ENCODE measurements at places on chromosomes 1 and 21.

- DNase-seq, result no peak
Measured at GRCh38 chr1:210476730-210477129, 148.0 kb downstream of the HHAT start.

DNA sequence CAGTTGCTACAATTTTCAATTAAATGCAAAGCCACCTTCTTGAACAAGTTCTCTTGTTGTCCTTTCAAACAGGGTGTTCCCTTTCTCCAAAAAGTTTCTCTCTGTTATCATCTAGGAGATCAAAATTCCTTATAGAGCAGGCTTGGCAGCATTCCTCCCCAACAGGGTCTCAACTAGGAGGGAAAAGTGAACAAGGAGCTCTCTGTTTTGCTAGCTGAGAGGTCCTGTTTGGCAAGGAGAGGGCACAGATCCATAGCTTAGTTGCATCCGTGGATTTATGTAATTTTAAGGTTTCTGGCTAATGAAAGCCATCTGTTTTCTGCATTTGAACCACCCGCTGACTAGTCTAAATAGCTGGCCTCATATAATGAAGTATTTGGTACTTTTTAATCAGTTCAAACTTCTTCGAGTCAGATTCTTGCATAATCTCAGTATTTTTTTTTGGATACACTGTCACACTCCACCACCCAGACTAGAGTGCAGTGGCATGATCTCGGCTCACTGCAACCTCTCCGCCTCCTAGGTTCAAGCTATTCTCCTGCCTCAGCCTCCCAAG is 54.0 kb downstream of the APP start:
- DNase-seq, result no peak

DNA sequence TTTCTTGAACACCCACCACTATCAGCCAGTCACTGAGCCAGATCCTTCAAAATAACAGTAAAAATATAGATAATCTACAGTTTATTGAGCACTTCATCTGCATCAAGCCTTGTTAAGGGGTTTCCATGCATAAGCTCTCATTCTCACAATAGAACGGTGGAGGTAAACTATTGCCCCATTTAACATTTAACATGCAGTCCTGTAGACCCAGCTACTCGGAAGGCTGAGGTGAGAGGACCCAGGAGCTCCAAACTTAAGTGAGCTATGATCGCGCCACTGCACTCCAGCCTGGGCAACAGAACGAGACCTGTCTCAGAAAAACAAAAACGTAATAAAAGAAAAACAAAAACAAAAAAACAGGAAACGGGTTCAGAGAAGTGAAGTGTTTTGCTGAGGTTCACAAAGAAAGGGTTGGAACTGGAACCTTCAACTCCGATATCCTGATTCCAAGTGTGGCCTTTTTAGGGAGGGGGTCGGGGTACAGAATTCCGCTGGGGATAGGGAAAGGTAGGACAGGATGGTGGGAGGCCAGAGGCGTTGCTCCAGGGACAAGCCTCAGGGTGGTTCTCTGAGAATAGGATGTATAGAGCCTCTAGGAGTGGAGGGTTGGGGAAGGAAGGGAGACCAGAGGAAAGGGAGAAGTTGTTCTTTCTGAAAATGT is 11.6 kb upstream of the SESN2 start:
- DNase-seq, result no peak

DNA sequence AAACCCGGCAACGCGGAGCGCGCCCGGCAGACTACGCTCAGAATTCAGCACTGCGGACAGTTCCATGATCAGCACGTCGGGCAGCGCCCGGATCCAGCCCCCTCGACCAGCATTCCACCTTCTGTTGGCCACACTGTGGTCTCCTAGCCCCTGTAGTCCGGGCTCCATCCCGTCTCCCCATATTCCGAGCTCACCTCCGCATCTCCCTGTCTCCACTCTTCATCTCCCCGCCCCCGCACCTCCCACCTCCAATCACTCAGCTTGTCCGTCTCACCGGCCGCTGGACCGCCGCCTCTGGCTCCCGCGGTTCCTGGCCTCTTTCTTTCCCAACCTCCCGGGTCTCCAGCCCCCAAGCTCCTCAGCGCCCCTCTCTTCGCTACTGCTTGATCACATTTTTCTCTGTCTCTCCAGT is 500 bp downstream of the EPHA10 start:
- no peak for DNase-seq

- no peak for DNase-seq
Measured at GRCh38 chr1:23371987-23372880, 2.6 kb upstream of the ZNF436 start.

GRCh38 chr1:28412731-28413130 is 43.2 kb downstream of the PHACTR4 start:
- no peak for DNase-seq

GRCh38 chr21:26068776-26069175 is 101.8 kb downstream of the APP start:
- no peak for DNase-seq

GRCh38 chr1:59678493-59679228 is 136.1 kb upstream of the HOOK1 start:
- no peak for DNase-seq

- no peak for DNase-seq
Measured at GRCh38 chr1:236035681-236036101, 29.2 kb downstream of the NID1 start.

DNA sequence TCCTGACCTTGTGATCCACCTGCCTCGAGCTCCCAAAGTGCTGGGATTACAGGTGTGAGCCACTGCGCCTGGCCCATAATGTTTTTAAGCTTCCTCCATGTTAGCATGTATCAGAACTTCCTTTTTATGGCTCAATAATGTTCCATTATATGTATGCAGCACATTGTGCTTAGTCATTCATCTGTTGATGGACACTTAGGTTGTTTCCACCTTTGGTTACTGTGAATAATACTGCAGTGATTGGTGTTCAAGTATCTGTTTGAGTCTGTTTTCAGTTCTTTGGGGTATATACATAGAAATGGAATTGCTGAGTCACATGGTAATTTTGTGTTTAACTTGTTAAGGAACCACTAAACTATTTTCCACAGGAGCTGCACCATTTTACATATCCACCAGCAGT is 17.7 kb downstream of the CMPK1 start:
- DNase-seq, result no peak

GRCh38 chr21:34745557-34746255 is 76.9 kb downstream of the CLIC6 start:
- DNase-seq, result peak; percentile 16

GRCh38 chr1:173628888-173629287 is 6.2 kb upstream of the TEX50 start:
- no peak for DNase-seq

DNA sequence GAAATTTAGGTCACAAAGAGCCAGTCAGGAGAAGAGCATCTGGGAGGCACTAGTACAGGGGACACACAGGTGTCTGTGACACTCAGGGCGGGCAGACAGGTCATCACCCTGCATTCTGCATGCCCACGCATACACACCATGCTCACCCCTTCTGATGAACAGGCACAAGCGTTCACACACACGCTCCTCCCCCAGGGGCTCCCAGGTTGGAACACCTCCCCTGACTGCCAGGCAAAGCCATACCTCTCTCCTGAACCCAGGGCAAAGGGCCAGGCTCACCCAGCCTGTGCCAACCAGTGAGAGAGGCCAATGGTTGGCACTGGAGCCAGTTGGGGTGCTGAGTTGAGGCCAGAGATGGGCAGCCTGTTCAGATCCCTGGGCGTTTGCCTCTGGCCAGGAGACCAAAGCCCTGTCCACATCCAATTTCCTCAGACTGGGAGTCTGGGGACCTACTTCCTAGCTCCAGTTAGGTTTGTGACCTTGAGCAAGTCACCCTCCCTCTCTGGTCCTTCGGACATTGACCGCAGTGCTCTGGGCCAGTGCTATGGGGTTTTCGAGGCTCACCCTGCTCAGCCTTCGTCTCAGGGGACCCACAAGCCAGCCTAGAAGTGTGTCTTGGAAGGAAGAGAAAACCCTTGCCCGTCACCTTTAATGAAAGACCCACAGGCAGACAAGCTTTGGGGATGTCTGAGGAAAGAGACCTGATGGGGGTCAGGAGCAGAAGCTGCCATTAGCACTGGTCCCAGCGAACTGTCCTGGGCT is 5.8 kb upstream of the LAD1 start:
- no peak for DNase-seq

GRCh38 chr1:66764994-66765578 is 12.8 kb downstream of the DYNLT5 start:
- peak; percentile 15 for DNase-seq
